ENCODE measurements at places on chromosomes 2 and 18.

- no peak for DNase-seq
Observed at GRCh38 chr2:15751477-15751876, 159.8 kb downstream of the DDX1 start.

DNA sequence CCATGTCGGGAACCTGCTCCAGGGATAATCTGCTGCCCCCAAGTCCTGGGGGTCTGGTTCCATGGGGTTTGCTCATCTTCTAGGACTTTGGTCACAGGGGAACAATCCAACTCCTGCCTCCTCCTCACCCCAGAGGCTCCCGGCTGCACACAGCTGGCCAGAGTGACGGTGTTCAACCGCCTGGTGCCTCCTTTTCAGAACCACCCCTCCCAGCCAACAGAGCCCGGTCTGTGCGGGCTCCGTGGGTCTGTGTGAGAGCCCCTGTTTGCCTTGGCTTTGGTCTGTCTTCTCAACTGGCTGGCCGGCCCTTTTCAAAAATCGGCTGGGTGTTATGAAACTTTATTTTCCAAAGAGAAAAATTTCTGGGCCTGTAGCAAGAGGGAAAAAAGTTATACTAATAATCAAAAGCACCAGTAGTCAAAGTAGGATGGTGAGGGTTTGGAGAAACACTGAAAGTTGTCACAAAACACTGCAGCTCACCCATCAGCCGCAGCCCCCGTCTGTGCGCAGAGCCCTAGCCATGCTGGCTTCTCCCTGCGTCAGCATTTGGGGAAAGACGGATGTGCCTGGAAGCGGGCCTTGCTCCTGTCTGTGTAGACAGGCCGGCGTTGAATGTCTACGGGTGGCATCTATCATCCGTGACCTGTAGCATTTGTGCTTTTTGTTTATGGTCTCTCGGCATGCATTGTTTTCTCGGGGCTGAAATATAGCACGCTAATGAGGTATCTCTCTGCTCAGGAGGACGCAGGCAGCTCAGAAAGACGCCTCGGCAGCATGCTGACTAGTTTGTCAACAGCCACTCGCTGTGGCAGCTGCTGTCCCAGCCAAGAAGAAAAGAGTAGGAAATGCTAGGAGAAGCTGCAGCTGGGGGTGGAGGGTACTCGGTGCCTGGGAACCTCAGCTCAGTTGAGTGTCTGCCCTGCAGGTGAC is 138.6 kb downstream of the GLI2 start:
- no peak for DNase-seq

DNA sequence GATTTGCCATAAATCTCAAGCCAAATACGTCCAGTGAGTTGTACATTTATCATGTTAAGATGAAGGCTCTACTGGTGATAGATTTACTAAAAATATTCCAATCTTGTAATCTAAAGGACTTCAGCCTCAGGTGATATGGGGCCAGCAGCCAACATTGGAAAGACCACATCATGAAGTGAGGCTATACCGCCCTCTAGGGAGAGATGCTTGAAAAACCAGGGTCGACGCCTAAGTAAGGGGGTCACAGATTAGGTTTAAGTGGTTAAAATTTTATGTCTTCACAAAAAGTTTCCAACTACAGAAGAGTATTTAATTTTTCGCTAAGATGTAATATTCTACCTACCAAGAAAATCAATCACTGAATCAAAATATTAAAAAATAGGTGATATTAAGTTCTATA is 33.3 kb downstream of the DOCK10 start:
- no peak for DNase-seq

GRCh38 chr18:11521853-11522252 is 87.5 kb upstream of the SLC35G4 start:
- DNase-seq: no peak

DNA sequence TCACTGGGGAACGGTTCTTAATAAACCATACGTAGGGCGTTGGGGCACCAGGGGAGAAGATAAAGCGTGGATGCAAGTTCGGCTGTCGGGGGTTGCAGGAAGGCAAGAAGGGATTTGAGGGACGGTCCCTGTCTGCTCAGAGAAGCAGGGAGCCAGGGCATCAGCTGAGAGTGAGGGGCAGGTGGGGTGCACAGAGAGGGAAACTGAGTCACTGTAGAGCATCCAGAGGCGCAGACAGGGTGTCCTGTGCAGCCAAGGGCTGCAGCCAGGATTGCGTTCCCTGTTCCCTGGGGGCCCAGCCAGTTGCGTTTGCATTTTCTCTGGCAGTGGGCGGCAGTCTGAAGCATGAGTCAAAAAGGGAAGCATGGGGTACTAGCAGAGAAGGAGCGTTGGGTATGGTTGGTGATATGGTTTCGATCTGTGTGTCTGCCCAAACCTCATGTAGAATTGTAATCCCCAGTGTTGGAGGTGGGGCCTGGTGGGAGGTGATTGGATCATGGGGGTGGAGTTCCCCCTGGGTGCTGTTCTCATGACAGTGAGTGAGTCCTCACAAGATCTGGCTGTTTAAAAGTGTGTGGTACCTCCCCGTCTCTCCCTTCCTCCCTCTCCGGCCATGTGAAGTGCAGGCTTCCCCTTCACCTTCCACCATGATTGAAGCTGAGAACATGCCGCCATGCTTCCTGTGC is 202.9 kb downstream of the NDUFA10 start:
- DNase-seq: no peak

DNA sequence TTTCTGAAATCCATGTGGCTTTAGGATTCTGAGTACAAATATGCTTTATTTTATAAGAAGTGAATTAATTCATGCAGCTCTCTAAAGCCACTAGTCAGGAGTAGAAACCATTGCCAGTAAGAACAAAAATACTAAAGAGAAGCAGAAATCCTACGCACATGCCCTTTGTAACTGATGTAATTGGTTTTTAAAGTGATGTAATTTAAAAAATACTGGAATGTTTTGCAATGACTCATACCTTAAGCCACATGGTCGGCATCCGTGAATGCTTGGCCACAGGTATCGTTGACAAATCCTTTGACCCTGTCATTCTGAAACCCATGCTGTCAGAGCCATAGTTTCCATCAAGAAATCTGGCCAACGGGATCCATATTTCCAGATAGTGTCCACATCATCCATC is 213.3 kb downstream of the ACKR3 start:
- peak; percentile 15 for DNase-seq

GRCh38 chr18:76824754-76825153 is 2.4 kb downstream of the ZNF236 start:
- DNase-seq: no peak

- DNase-seq: no peak
Observed at GRCh38 chr2:211329421-211329820, 773.0 kb downstream of the CPS1 start.

DNA sequence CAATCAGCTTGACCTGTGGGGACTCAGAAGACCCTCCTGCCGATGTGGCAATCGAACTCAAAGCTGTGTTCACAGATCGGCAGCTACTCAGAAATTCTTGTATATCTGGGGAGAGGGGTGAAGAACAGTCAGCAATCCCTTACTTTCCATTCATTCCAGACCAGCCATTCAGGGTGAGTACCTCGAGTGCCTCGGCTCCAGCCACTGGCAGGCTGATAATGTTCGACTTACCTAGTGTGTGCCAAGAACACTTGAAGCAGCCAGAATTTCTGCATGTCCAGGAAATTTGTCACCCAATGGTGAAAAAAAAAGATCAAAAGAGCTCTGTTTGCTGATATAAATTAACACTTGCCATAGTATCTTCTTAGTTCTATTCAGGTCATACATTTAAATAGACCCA is 2.3 kb downstream of the LGALSL start:
- DNase-seq: no peak

DNA sequence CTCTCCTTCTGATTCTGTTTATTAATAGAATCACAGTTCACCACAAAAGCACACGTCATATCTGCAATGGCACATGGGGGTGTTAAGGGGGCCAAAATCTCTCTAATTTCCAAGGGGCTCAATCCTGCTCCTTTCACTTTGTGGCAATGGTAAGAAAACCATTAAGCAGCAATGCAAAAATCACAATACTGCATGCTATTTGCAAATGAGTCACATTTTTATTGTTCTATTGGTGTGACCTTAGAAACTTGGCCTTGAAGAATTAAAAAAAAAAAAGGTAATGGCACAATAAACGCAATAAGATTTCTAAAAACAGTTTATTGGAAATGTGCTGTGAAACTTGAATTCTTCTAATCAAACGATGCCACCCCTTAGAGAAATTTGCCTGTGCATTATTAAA is 251.5 kb downstream of the ZNF521 start:
- DNase-seq: no peak

DNA sequence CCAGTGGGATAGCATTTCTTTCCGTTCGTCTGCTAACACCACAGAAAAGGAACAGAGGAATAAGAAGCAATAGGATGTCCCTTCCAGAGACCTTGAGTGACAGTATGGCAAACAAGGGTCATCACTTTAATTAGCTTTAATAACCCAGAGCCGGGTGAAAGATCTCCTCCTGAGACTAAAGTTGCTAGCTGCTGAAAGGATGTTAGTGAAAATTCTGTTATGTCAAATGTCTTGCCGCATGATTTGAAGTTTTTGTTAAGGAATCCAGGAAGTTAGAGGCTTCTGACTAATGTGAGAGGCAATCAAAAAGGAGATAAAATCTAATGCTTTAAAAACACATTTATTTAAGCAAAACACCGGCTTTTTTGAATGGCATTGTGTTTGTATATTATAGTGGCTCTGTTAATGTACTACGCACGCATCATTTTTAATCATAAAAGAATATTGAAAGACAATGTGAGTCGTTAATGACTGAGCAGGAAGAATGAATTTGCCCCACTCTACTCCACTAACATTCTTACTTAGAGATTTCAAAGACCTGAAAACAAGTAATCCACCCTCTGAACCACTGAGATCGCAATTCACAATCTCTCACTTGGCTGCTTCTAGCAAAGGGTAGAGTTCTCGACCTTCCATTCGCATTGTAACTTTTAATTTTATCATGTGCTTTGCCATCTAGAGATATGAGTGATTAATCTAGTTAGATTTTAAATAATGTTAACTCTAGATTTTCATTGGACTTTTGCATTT is 536.6 kb downstream of the LRRTM4 start:
- DNase-seq: no peak

GRCh38 chr18:23539911-23540525 is 36.7 kb downstream of the RMC1 start:
- no peak for DNase-seq

GRCh38 chr2:223786236-223786635 is 51.1 kb downstream of the AP1S3 start:
- no peak for DNase-seq

DNA sequence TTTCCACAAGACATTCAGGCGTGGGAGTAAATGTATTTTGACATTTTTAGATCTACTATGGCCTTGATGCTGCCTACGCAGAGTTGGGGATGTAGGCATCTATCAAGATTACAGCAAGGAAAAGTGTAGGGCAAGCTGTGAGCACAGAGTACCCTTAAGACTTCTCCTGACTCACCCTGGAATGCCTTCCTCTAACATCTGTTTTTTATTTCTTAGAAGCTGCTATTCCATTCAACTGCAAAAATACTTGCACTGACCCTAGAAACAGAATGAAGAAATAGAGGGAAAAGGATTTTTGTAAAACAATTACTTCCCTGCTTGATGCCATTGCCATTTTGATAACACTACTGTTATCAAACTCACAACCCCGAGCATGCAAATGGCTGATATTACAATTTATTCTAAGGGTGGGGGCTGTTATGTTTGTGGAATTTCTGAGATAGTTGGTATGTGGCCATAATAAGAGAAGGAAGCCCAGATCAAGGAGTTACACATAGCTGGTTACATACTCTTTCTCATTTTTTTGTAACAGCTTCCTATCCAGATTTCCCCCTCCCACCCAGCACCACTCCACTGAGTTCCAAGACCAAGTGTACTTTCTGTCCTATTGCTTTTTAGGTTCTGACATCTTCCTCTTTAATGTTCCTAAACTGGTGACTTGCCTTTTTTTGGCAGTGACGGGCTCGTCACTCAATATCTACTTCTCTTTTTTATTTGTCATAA is 6.0 kb upstream of the ROCK1 start:
- DNase-seq: no peak

DNA sequence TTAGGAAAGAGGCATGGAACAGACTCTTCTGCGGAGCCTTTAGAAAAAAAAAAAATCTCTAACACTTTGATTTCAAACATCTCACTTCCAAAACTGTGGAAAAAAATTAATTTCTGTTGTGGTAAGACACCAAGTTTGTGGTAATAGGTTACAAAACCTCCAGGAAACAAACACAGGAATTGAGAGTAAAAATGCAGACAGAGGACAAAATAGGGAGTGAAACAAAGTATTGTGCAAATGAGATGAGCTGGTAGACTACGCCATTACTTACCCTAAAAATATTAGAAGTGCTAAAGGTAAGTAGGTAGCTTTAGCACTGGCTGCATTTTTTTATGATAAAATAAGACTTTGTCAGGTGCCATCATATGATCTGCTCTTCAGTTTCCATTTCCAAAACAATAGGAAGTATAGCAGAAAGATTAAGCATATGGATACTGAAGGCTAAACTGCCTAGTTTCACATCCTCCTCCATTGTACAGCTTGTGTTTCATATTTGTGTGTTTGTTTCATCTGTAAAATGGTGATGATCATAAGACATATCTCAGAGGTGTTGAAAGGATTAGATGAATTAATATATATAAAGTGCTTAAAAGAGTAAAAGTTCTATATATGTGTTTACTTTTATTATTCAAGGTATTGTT is 309.2 kb downstream of the NR4A2 start:
- no peak for DNase-seq

GRCh38 chr2:217512259-217512658 is 490.5 kb downstream of the TNS1 start:
- no peak for DNase-seq

DNA sequence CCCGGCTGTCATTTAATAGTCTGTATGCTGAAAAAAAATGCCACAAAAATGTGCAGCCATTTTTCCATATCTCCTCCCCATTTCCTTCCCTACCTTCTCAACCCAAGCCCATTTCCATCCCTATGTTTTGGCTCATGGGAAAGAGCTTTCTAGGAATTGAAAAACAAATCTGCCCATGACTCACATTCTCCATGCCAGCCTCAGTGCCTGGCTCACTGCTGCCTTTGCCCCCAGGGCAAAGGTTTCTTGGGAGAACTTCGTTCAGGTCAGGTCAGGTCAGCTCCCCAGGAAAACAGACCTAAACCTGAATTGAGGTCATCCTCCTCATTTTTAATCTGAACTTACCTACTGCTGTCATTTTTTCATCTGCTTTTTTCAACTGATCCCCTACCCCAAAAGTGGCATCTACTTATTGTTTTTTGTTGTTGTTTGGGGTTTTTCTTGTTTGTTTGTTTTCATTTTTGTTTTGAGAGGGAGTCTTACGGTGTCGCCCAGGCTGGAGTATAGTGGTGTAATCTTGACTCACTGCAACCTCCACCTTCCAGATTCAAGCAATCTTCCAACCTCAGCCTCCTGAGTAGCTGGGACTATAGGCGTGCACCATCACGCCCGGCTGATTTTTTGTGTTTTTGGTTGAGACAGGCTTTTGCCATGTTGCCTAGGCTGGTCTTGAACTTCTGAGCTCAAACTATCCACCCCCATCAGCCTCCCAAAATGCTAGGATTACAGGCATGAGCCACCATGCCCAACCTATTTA is 66.7 kb downstream of the FECH start:
- DNase-seq: no peak

DNA sequence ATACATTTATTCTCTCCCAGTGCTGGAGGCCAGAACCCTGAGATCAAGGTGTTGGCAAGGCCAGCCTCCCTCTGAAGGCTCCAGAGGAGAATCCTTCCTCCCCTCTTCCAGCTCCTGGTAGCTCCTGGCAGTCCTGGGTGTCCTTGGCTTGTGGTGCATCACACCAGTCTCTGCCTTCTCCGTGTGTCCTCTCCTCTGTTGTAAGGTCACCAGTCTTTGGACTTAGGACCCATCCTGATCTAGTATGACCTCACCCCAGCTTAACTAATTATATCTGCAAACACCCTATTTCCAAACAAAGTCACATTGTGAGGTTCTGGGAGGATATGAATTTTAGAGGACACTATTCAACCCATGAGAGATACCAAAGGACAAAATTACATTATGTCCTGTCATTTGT is 31.1 kb downstream of the TSHZ1 start:
- no peak for DNase-seq
